Activated T-helper 2 cell treated with anti-CD3 and anti-CD28 coated beads, Interferon-gamma antibody, Interleukin-2, Interleukin-4, amounts not matched to agents 10 μg/mL and 5 μg/mL and 100 μg/mL, durations not matched to agents 14 hours and 24 hours and 36 hours (primary cell): ENCODE measurements at places on chromosomes 11 and 22. TPM values are rescaled to one million over a fixed set of nuclear protein-coding genes. Genes with fewer than 3 reads are reported as not detected.

GRCh38 chr11:109864151-109864661 lies 229.0 kb upstream of the ZC3H12C start:
- H3K36me3 ChIP-seq: no peaks in the 10 kb centered on the region
- H3K4me1 ChIP-seq: peaks cover 16% of the 10 kb centered on the region
- no peaks in the 10 kb centered on the region for H3K27me3 ChIP-seq
- H3K4me3 ChIP-seq: no peak overlapping the region
- H3K27ac ChIP-seq: peak overlapping the region; percentile 76

DNA sequence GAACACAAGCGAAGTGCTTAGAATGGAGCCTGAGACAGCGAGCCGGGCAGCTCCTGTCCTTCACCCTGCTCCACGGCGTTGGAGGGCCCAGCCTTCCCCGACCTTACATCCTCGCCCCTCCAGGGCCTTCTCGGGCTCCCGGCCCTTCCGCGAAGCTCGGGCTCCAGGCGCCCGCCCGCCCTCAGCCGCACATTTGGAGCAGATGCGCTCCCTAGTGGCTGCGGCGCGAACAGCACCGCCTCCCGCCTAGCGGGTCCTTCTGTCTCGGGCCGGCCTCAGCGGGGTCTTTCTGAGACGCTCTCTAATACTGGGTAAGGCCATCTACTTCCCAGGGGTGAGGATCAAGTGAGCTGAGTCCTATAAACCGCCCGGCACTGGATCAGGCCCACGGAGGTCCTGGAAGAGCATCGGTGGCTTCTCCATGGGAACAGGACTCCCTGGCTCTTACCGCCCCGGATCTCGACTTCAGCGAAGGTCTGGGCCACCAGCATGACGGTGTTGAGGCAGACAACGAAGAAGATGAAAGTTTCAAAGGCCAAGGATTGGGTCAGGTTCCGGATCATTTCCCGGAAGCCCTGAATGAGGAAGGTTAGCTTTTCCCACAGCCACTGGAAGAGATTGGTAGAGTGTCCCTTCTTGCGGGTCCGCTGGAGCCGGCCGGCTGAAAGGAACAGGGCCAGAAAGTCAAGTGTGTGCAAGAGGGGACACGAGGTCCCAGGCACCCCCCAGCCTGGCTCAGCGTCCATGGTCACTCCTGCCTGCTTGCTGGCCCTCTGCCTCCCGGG lies 3.7 kb downstream of the CATSPER1 start:
- peaks cover 7% of the 10 kb centered on the region for H3K27me3 ChIP-seq
- peak; percentile 68 for DNase-seq
- no peaks in the 10 kb centered on the region for H3K36me3 ChIP-seq

- no peak for DNase-seq
- no peaks in the 10 kb centered on the region for H3K27me3 ChIP-seq
- no peak overlapping the region for H3K4me3 ChIP-seq
- H3K4me1 ChIP-seq: no peaks in the 10 kb centered on the region
Measured at GRCh38 chr11:28899706-28900105, 791.5 kb downstream of the METTL15 start.

- H3K4me3 ChIP-seq: no peak overlapping the region
- H3K27me3 ChIP-seq: no peaks in the 10 kb centered on the region
- H3K27ac ChIP-seq: no peak overlapping the region
Measured at GRCh38 chr22:47195484-47196165, 433.2 kb downstream of the TBC1D22A start.

- peak; percentile 60 for DNase-seq
- H3K36me3 ChIP-seq: no peaks in the 10 kb centered on the region
- peak overlapping the region; percentile 85 for H3K4me3 ChIP-seq
- H3K27me3 ChIP-seq: no peaks in the 10 kb centered on the region
- H3K27ac ChIP-seq: peak overlapping the region; percentile 59
- H3K4me1 ChIP-seq: peaks cover 25% of the 10 kb centered on the region
Measured at GRCh38 chr11:112280268-112281126, 19.8 kb upstream of the PLET1 start.

DNA sequence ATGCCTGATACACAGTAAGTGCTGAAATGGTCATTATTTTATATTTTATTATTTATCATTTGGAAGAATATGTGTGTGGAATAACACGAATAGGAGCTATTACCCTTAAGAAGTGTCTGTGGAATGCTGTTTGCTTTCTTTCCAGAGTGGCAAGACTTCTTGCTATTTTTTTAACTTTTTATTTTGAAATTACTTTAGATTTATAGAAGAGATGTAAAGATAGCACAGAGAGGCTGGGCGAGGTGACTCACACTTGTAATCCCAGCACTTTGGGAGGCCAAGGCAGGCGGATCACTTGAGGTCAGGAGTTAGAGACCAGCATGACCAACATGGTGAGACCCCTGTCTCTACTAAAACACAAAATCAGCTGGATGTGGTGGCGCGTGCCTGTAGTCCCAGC lies 58.9 kb upstream of the PAX6 start:
- peaks cover 1% of the 10 kb centered on the region for H3K27me3 ChIP-seq
- DNase-seq: no peak
- no peaks in the 10 kb centered on the region for H3K4me1 ChIP-seq
- no peaks in the 10 kb centered on the region for H3K36me3 ChIP-seq

- peaks cover 4% of the 10 kb centered on the region for H3K4me1 ChIP-seq
- no peak overlapping the region for H3K27ac ChIP-seq
- H3K36me3 ChIP-seq: no peaks in the 10 kb centered on the region
- DNase-seq: no peak
- H3K27me3 ChIP-seq: peaks cover 1% of the 10 kb centered on the region
Measured at GRCh38 chr11:86469491-86470388, 95.1 kb downstream of the CCDC81 start.

The NLRP14 gene
- 0.28 and 0.39 TPM in 2 replicates for total RNA-seq

The CRYAB gene
- not detected in 2 replicates for total RNA-seq

GRCh38 chr11:19905280-19905853 lies 192.7 kb downstream of the NAV2 start:
- no peak overlapping the region for H3K4me3 ChIP-seq
- H3K4me1 ChIP-seq: no peaks in the 10 kb centered on the region
- DNase-seq: no peak
- no peaks in the 10 kb centered on the region for H3K36me3 ChIP-seq
- H3K27ac ChIP-seq: no peak overlapping the region

DNA sequence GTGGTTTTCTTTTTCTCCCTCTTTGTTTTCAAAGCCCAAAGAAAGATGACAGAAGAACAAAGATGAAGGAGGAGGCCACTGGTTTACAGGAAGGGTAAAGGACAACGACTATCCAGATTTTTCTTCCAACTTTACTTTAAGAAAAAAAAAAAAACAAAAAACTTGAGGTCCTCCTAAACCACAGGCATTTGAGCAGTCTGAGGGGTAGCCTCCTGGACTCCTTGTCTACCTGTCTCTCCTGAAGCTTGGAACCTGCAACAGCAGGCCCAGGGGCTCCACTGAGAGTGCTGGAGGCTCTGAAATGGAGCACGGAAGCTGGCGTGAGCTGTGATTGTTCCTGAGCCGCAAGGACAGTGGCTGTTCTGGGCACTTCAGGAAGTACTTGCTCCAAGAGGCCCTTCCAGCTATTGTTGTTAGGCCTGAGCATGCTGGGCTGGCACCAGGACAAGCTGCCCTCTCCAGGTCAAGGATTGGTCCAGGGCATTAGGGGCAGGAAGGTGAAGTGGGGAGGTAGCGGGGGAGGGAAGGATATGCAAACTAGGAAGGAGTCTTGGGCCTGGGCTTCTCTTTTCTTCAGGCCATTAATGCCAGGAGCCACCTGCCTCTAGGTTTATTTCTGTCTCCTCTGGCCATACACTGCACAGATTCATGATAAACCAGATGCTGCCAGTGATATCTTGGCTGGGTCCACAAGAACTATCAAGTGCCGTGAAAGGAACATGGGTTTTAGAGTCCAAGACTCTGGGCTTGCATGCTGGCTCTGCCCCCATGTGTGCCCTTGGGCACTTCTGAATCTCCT lies 147.3 kb downstream of the CCDC34 start:
- no peak overlapping the region for H3K27ac ChIP-seq
- H3K4me1 ChIP-seq: no peaks in the 10 kb centered on the region
- DNase-seq: no peak
- no peaks in the 10 kb centered on the region for H3K36me3 ChIP-seq
- no peak overlapping the region for H3K4me3 ChIP-seq

DNA sequence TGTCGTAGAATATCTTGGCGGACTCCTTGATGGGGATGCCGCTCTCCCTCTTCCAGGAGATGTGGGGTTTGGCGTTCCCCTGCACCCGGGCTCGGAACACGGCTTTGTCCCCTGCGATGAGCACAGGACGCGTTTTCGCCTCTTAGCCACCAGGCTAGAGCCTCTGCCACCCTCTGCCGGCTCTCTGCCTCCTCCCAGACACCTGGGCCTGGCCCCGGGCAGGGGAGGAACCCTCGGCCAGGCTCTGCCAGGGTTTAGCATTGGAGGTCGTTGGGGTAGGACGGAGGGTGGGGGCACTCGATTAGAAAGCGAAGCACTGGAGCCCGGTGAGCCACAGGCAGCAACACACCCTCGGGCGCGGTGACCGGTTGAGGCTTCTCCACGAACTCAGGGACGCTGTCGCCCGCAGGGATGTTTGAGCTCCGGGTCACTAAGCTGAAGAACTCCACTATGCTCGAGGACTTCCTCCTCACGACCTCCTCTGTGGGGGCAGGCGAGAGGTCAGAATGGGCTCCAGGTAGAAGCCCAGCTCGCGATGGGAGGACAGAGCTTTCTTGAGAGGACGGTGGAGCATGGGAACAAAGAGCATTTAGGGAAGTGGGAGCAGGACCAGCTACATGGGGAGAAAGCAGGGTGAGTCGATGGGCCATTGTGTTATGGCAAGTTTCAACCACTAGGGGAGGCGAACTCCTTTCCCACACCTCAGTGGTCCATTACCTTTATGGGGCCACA lies 4.3 kb downstream of the IGSF22 start:
- H3K27ac ChIP-seq: no peak overlapping the region
- peaks cover 15% of the 10 kb centered on the region for H3K27me3 ChIP-seq
- no peaks in the 10 kb centered on the region for H3K36me3 ChIP-seq
- peak overlapping the region; percentile 84 for H3K4me3 ChIP-seq
- peak; percentile 32 for DNase-seq
- H3K4me1 ChIP-seq: peaks cover 7% of the 10 kb centered on the region

GRCh38 chr11:67517784-67518552 lies 5.3 kb downstream of the CABP2 start:
- no peak for DNase-seq
- no peak overlapping the region for H3K4me3 ChIP-seq
- no peaks in the 10 kb centered on the region for H3K4me1 ChIP-seq
- H3K36me3 ChIP-seq: no peaks in the 10 kb centered on the region

DNA sequence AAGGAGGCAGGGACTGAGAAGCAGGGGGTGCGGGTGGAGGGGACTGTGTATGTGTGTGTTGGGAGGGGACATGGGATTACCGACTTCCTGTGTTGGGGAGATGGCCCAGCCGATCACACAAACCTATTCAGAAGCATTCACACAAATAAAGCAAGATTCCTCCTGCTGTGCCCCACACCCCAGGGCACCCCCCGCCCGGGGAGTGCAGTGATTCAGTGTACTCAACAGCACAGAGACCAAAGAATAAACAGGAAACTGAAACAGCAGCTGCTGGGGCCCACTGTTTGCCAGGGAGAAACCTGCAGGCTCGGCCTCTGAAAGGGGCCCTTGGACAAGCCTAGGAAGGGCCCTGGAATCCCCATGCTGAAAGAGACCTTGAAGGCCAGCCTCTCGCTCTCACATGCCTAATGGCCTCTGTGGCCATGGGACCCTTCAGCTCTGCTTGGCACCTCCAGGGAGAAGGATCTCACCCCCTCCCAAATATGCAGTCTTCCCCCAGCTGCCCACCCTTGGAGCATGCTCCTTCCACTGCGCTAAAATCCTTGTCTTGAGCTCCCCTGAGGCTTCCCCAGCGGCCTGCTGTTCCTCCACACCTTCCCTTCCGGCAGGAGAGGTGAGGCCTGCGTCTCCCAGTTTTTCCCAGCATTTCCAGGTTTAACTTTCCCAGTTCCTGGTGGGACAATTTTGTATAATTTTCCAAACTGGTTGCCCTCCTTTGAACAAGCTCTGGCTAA lies 72.9 kb downstream of the CSNK2A3 start:
- H3K27me3 ChIP-seq: peaks cover 6% of the 10 kb centered on the region
- no peaks in the 10 kb centered on the region for H3K4me1 ChIP-seq
- DNase-seq: no peak
- no peak overlapping the region for H3K4me3 ChIP-seq
- H3K36me3 ChIP-seq: no peaks in the 10 kb centered on the region

The IL18 gene
- 1.5 and 1.7 TPM in 2 replicates for total RNA-seq

GRCh38 chr22:26479792-26480610 lies 3.6 kb downstream of the HPS4 start:
- DNase-seq: no peak
- H3K4me3 ChIP-seq: peak overlapping the region; percentile 77
- no peaks in the 10 kb centered on the region for H3K27me3 ChIP-seq
- H3K36me3 ChIP-seq: peaks cover 50% of the 10 kb centered on the region
- H3K27ac ChIP-seq: peak overlapping the region; percentile 86

The MS4A7 gene
- total RNA-seq: not detected in 2 replicates

The HIPK3 gene
- 38.2 and 40.4 TPM in 2 replicates for total RNA-seq

DNA sequence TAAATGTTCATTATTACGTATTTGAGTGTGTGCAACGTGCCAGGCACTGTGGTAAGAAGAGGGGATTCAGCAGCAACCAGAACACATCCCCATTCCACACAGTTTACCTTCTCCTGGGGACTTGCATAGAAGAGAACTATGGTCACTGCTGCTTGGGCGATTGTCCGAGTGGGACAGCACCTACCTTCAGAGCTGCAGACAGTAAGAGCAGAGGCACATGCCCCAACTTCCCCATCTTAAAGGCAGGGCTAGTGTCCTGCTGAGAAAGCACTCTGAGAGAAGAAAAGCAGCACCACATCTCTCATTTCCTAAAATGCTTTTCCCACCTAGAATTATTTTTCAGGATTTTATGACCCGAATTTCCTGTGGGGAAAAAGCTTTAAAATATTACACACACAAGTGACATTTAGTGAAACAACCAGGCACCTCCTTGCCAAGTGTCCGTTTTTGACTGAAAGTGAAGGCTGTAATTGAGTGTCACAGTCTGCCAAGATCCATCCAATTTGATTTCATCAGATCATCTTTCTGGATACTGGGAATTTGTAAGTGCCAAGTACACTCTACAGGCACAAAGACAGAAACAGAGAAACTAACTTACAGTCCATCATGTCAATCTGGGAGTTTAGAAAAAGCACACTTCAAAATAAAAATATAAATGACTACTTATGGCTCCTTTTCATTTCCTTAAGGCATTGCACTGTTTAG lies 24.6 kb downstream of the TRAF6 start:
- H3K27me3 ChIP-seq: no peaks in the 10 kb centered on the region
- no peak overlapping the region for H3K4me3 ChIP-seq
- H3K36me3 ChIP-seq: peaks cover 55% of the 10 kb centered on the region
- no peak for DNase-seq
